ENCODE measurements at places on chromosomes 2 and 18.

DNA sequence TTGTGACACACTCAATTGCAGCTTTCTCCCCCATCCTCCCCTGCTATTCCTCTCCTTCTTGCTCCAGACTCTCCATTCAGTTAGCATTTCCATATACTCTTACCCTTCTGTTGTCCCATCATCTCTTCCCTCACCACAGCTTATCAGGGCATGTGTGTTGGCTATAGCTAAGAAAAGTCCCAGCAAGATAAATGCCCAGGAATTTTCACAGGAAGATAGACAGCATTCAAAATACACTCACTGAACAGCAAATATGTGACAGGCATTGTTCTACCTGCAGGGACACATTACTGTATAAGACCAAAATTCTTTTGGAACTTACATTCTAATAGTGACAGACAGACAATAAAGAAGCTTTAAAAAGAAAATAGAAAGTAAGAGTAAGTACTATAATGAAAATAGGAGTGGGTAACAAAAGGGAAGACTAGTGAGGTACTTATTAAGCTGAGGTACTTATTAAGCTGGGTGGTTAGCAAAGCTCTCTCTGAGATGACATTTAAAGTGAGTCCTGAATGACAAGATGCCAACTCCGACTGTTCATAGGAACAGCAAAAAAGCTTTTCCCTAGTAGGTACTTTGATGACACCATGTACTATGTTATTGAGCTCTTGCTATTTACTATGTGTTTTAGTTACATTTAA lies 86.2 kb downstream of the CHN1 start:
- DNase-seq, result no peak

GRCh38 chr2:158255257-158255656 lies 153.6 kb downstream of the UPP2 start:
- DNase-seq, result no peak

- no peak for DNase-seq
These were observed 702 bp downstream of the OLA1 start for GRCh38 chr2:174247474-174248186.

DNA sequence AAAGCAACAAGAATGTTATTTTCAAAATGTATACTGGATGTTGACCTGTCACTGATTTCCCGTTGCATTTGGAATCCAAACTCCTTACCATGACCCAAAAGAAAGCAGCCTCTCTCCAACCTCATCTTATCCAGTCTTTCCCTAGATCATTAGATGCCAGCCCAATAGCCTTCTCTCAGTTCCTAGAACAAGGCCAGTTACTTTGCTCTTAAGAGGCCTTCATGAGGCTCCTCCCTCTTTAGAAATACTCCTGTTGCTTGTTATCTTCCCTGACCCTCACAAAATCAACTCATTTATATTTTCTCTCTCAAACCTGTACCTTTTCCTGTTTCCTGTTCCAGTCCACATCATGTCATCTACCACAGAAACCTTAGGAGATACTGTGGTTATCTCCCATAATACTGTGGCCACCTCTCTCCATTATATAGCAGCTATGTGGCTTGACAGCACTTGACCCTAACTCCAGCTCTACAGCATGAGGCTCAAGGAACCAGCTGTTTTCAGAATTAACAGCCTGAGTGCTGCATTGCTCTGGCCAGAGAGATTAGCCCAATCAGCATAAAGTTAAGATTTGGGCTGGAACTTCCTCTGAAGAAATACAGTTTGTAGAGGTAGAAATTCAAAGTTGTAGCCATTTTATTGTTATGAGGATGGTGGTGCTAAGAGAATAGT lies 22.8 kb downstream of the SRBD1 start:
- no peak for DNase-seq

GRCh38 chr2:42328148-42328833 lies 32.7 kb downstream of the COX7A2L start:
- peak; percentile 12 for DNase-seq

DNA sequence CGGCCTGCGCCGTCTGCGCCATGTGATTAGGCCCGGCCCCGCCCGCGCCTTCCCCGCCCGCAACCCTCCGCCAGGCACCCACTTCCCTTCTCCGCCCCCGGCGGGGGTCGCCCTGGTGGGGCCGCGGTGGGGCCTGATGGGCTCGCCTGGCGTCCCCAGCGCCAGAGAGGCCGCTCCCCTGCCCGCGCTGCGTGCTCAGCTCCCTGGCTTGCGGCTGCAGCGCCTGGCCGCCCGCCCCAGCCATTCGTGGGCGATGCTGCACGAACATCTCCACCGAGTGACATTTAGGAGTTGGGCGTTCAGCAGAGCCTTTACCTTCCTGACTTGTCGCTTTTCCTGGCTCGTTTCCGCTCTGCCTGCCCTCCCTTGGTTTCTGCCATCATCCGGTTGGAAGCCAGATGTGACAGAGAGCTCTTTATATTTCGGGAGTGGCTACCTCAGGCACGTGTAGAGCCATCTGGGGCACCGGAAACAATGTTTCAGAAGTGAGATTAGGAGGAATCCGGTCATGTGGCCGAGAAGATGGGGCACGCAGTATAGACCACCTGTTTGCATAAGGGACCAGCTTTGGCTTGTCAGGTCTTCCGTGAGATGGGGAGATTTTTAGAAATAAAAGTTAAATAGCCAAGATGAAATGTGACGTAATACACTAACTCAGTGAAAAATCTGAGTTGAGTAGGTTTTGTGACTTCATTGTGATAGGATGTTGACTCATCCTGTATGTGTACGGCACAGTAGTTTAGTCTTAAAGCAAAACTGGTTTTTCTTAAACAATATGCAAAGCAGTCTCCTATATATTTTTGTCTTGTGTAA lies 1.2 kb downstream of the GLS start:
- DNase-seq, result peak; percentile 82

GRCh38 chr2:197259470-197259999 lies 51.0 kb downstream of the ANKRD44 start:
- DNase-seq, result no peak

GRCh38 chr2:21891191-21891590 lies 767.4 kb downstream of the TDRD15 start:
- no peak for DNase-seq

DNA sequence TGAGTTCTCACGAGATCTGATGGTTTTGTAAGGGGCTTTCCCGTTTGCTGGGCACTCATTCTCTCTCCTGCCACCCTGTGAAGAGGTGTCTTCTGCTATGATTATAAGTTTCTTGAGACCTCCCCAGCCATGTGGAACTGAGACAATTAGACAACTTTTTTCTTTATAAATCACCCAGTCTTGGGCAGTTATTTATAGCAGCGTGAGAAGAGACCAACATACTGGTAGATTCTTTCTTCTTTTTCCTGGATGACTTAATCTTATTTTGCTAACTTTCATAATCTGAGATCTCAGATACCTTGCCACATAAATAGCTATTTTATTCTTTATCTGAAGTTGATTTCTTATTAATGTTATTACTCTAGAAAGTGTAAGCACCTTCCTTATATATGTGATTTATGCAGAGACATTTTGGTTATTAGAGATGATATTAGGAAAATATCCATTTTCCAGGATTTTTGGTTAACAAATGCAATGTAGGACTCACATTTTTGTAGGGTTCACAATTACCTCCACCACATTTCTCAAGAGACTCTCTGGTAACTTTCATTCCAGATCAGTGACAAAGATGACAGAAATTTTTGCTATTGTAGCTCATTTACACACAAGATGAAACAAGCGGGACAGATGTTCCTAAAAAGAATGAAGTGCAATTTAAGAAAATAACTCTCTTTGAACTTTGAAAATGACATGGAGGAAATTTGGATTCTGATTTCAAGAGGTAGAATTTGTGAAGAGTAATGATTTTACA lies 97.9 kb upstream of the RND3 start:
- no peak for DNase-seq

DNA sequence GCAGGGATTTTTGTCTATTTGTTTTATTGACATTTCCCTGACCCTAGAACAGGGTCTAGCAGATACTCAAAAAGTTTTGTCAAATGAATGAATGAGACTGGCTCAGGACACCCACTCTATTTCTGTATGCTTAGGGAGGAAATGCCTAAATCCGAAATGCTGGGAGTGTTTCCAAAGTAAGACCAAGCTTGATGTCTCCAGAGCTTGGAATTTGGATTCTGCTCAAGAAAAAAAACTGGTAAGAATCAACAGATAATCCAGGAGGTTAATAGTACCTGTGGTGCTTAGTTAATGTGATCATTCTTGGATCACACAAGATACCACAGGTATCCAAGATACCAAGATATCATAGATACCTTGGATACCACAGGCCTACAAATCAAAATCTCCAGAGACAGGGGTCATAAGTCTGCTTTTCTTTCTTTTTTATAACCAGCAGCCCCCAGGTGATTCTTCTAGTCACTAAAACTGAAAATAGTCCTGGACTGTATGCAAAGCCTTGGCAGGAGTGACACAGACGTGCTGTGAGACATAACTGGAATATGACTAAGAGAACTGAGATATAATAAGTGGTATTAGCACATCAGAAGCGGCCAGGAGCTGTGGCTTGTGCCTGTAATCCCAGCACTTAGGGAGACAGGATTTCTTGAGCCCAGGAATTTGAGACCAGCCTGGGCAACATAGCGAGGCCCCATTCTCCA lies 39.9 kb upstream of the SP3 start:
- DNase-seq, result no peak

GRCh38 chr2:10989782-10990181 lies 78.0 kb downstream of the KCNF1 start:
- no peak for DNase-seq

DNA sequence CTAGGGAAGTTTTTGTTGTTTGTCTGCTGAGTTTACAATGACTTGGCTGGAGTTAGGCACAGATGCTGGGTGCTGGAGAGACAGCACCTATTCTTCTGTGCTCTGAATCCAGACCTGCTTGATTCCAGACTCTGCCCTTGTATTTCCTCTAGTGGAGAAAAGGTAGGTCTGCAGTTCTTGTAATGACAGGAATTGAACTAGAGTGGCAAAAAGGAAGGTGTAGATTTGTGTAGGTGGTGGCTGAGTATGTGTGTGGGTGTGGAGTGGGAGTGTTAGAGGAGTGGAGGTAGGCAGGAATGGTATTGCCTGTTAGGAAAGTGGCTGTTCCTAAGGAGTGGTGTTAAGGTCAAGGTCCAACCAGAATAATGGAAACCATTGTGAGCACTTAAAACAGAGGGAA lies 71.9 kb upstream of the LYPD6 start:
- no peak for DNase-seq

GRCh38 chr2:242085941-242086621 lies 216.6 kb downstream of the RTP5 start:
- DNase-seq, result no peak

- DNase-seq, result no peak
These were observed 47.1 kb downstream of the CENPO start for GRCh38 chr2:24840164-24840869.

- no peak for DNase-seq
These were observed 439.8 kb upstream of the SLC14A2 start for GRCh38 chr18:45175511-45175910.

DNA sequence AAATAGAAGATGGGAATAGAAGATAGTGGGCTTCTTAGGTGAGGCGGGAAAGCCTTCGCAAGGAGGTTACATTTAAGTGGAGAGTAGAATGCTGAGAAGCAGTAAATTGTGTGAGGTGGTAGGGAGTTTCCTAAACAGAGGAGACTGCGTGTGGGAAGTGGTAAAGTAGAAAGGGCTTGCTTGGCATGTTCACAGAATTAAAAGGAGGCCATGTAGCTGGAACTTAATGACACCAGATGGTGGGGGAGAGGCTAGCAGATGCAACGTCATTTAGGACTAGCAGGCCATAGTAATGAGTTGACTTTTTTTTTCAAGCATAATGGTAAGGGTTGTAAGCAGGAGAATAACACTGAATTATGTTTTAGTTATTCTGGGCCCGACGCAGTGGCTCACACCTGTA lies 13.0 kb upstream of the RTN4 start:
- DNase-seq, result no peak

DNA sequence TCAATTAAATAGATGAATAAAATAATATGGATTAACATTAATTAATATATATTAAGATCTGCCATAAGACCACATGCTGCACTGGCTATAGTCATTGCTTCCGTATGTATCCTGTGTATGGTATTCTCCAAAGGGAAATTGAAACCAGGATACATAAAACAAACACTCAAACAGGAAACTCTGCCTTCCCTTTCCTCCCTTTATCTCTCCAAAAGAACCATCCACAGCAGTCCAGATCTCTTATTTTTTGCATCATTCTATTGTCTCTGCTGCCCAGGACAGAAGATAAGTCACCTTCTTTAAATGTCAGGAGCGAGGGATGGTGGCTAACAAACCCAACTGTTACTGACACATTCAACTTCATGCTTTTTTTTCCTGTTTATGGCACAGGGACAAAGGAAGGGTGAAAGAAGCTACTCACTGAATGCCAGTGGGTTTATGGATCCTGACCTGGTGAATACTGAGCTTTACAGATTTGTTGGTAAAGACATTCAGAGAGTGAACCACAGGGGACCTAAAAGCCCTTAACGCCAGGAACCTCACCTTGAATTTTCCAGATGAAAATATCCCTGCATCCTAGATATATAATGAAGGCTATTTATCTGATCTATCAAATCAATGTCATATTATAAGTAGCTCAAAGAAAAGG lies 67.5 kb downstream of the CSRNP3 start:
- DNase-seq, result no peak

DNA sequence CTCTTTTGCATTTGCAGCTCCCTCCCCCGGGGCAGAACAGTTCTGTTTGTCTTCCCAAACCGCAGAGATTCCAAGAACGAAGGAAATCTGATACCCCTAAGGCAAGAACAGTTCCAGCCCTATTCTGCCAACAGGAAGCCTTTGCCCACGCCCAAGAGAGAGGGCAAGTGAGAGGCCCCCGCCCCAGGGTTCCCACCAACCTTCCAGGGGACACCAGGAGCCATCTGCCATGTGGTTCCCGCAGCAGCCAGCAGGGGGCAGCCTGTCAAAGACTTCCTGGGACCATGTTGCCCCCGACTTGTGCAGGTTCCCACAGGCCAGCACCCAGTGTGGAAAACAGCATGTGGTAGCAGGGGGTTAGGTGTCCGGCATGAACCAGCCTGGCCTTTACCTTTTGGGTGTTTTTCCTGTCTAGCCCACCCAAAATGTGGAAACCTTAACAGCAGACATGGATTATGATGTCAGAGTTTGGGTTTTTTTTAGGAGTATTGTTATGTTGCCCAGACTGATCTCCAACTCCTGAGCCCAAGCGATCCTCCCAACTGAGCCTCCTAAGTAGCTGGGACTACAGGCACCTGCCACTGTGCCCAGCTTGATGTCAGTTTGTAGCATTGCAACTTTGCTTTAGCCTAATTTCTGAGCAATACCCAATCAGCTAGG lies 21.7 kb upstream of the EFHD1 start:
- peak; percentile 21 for DNase-seq

GRCh38 chr2:174395284-174395968 lies at the start of gene SCRN3:
TSS of gene SCRN3 (plus strand) at chr2:174395730. CDS start at chr2:174398284, 2,554 bp downstream.
- peak; percentile 72 for DNase-seq

DNA sequence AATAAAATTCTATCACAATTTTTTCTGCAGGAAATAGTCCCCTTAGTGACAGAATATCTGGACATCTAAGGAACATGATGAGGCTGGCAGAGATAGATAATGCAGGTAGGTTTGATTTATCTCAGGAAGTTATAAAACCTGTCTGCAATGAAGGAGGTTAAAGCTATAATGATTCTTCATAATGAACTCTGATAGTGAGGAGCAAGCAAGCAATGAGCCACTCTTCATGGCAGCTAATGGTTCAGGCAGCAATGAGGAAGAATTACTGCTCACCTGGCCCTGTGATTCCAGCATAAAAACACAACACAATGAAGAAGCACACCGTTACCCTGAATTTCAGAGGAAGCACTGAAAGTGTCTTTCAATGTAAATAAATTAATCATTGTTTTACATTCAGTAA lies 599.6 kb upstream of the PKDCC start:
- DNase-seq, result no peak

- no peak for DNase-seq
These were observed 205.0 kb upstream of the SMAD2 start for GRCh38 chr18:48135436-48135966.

- peak; percentile 13 for DNase-seq
These were observed 140.1 kb downstream of the ACOXL start for GRCh38 chr2:110872521-110872920.

- DNase-seq, result no peak
These were observed 6.8 kb downstream of the BIRC6 start for GRCh38 chr2:32363597-32363996.

Data from SHP77 (cell line).